ENCODE measurements at places on chromosomes 6 and 20.

GRCh38 chr6:63806573-63806913 lies 170.9 kb downstream of the PHF3 start:
- DNase-seq, result no peak

DNA sequence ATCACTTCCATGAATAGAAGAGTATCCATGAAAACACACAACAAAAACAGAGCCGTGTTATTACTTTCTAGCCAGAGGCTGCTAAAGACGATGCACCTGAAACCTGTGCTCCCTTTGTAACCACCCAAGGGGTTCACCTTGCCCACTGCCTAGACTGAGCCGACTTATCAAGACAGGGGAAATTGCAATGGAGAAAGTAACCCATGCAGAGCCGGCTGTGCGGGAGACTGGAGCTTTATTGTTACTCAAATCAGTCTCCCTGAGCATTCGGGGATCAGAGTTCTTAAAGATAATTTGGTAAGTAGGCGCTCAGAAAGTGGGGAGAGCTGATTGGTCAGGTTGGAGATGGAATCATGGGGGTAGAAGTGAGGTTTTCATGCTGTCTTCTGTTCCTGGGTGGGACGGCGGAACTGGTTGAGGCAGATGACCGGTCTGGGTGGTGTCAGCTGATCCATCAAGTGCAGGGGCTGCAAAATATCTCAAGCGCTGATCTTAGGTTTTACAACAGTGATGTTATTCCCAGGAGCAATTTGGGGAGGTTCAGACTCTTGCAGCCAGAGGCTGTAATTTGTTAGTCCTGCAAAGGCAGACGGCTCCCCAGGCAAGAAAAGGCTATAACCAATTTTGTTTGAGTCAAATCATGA lies 366.6 kb downstream of the PREX1 start:
- DNase-seq, result no peak

GRCh38 chr6:51562198-51562597 lies 525.2 kb downstream of the PKHD1 start:
- no peak for DNase-seq

- peak; percentile 13 for DNase-seq
These were observed 896 bp upstream of the RNASET2 start for GRCh38 chr6:166957087-166957804.

DNA sequence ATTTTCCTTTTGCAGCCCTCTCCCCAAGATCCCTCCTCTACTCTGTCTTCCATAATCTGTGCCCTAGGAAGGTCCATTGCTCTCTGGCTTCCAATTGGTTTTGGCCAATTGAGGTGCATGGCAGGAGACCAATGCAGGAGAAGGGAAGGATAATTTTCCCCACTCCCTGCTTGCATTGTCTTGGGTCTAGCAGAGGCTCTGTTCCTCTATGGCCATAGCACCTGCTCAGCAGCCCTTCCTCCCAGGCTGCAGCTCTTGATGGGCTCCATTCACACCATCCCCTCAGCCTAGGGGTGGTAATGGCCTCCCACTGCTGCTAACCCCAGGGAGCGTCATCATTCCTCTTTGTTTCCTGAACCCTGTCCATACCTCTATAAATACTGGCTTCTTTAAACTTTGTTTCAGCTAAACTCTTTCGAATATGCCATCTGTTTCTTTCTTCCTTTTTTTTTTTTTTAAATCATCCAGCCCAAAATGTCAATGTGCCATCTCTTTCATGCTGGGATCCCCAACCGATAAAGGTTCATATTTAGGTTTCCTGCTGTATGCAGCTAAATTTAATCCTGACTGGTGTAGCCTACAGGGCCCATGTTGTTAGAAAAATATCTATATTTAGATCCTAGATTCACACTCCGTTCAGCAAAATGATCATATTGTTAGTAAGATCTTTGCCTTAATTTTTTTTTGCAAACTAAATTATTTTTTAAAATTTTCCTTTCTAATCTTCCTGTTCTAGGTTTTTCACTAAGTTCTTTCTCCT lies 63.8 kb downstream of the HECA start:
- DNase-seq, result no peak

GRCh38 chr6:25601800-25602673 lies 50.0 kb upstream of the SCGN start:
- DNase-seq, result no peak

- DNase-seq, result no peak
These were observed 2.5 kb upstream of the PRND start for GRCh38 chr20:4719190-4719589.

DNA sequence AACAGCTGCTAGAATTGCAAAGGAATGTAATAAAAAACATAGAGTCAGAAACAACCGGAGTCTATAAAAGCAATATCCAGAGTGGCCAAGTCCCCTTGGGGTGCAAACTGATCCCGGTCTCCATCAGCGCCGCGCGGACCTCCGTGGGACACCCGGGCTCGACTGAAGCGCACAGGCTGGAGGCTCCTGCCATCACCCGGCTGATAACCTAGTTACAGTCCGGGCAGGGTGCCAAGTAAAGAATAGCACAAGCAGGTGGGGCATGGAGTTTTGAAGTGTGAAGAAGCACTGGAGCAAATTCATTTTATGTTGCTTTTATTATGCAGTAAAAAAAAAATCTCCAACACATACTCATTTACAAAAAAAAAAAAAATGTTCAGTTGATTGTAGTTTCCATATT lies 205.1 kb upstream of the GMDS start:
- no peak for DNase-seq

DNA sequence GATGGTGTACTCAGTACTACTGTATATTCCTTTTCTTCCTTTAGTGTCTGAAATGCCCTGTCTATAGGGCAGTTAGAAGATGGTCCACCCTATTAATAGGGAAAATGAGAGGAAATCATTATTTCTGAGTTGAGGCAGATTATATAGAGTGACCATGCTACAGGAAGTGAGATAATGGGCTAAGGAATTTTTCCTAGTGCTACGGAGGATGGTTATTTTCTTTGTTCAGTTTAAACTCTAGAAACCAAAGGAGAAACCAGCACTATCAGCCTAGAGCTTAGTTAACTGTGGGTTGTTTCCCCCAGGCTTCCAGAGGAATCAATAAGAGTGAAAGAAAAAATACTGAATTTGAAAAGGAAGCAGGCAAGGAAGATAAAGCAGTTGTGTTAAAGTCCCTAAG lies 474 bp downstream of the TSBP1 start:
- DNase-seq, result no peak

- DNase-seq, result no peak
These were observed 105.8 kb downstream of the MAFB start for GRCh38 chr20:40583205-40583604.

- no peak for DNase-seq
These were observed 1223.0 kb upstream of the ADGRB3 start for GRCh38 chr6:67412035-67412434.

DNA sequence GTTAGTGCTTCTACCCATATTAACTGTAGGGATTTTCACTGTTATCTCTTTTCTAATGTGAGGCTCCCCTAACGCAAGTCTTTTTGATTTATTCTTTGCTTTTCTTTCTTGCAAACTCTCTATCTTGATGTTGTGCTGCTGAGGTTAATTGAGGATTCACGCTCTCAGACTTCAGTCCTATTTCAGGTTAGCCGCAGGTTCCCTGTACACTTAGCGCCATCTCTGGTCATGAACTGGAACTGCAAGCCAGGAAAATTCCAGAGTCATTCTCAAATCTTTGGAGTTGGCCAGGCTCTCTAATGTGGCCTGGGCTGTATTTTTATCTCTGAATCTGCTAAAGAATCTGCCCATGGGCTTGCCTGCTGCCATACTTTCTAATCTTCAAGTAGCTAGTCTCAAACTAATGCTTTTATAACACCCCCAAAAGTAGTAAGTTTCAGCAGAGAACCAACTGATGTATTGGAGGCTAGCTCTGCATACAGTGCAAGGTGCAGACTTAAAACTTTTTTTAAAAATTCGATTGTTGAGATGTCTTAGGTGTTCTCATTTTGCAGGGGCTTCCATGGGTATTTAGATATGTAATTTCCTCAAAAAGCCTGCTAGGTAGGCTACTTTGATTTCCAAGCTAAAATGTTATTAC lies 91.1 kb upstream of the OPRM1 start:
- no peak for DNase-seq

DNA sequence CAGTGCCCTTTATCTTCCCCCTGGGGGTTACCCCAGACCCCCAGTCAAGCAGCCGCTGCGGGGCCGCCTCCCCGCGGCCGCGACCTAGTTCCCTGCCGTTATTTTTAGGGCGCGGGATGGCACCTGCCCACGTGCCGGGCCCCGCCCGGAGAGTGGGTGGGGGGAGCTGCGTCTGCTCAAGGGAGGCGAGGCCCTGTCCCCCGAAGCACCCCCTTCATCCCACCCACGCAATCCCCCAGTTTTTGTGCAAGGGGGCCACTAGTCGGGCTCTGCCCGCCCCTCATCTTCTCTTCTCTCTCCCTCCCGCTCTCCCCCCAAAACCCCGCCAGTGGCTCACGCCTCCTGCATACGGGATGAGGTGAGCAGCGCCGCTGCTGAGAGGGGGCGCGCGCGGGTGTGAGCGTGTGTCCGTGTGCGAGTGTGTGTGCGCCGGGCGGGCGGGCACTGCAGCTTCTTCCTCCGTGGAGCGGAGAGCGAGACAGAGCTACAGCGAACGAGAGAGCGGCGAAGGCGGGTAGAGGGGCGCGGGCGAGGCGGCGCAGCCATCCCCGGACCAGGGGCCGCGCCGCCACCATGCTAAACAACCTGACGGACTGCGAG lies at the start of gene SLC12A5:
SLC12A5 (plus strand) TSS at position 444 of the 600 bp plus-strand sequence; CDS start at position 574, 130 bp downstream.
- DNase-seq, result no peak
